ENCODE measurements at places on chromosomes 2 and 18. TPM values are rescaled to one million over a fixed set of nuclear protein-coding genes. Genes with fewer than 3 reads are reported as not detected.

GRCh38 chr18:54852780-54853675 is 24.8 kb downstream of the RAB27B start:
- no peak for DNase-seq

The TBR1 gene
- total RNA-seq = not detected

GRCh38 chr2:64866797-64867196 is 122.4 kb upstream of the SLC1A4 start:
- no peak for DNase-seq

DNA sequence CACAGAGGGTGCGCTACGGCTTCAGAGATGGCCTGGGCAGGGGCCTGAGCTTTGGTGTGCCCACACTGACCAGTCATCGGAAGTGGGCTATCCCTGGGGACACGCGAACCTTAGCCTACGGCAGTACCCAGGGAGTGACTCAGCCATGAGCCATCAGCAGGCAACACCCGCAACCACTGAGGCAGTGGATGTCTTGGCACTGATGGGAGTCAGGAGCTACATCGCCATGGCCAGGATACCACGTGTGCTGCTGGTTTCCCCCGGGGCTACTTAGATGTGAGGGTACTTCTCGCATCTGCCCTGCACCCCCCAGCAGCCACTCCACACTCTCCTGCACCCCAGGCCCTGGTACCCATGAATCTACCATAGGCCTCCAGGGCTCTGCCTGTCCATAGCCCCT is 12.8 kb upstream of the HPCAL1 start:
- DNase-seq = no peak

GRCh38 chr2:7378591-7378990 is 461.4 kb downstream of the RNF144A start:
- no peak for DNase-seq

The LBX2 gene
- 1.1 TPM for total RNA-seq

GRCh38 chr2:109134741-109135358 is 5.8 kb downstream of the SH3RF3 start:
- no peak for DNase-seq

DNA sequence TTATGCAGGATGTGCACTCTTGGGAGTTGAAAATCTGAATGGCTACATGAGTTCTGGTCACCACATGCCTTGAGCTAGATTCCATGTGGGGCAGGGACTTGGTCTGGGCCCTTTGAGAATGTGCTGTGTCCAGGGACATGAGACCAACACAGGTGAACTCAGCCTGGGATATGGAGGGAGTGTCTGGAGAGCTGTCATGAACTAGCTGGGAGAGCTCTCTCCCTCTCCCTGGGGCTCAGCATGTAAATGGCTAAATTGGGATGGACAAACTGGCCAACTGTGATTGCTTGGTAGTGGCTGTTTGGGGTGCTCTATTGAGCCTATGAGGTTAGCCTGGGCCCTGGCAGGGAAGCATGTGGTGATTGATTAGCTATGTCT is 105.1 kb upstream of the HS6ST1 start:
- DNase-seq = peak; percentile 9

DNA sequence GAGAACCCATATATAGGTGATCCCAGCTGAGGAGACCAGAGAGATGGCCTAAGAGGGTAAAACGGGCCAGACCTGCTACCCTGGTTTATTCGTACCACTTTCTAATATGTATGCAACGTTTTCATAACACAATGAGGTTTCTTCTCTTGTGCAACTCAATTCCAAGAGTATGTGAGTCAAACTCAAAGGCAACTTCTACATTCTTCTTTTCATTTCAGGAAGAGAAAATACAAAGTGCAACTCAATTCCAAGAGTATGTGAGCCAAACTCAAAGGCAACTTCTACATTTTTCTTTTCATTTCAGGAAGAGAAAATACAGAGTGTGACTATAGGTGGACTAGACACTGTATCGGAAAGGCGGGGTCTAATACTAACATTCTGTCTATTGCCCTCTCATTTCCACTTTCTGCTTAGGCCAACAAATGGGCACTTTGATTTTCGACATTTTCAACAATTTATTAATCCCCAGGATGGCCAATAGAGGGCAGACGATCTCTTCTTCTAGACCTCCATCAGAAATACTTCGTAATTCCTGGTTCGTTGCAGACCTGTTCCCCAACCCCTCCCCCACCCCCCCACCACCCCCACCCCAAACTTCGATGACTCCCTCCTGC is 3.7 kb upstream of the CRIM1 start:
- no peak for DNase-seq

DNA sequence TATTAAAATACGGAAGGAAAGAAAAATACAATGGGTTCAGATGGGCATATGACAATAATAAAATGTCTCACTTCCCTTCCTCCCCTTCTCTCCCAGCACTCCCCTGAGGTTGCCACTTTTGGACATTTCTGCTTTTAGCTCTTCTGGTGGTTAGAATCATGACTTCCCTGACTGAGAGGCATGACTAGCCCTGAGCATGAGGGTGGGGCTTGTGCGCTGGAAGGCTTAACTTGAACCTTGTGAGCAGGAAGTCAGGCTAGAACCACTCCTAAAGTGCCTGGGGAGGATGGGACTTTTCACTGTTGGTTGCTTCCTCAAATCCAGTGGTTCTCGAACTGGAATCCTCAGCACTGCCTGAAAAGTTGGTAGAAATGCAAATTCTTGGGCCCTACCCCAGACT is 19.7 kb upstream of the ARHGAP25 start:
- no peak for DNase-seq

The ZNF385B gene
- 0.22 TPM for total RNA-seq

- DNase-seq = peak; percentile 50
These were observed 392 bp downstream of the ST8SIA3 start for GRCh38 chr18:57352761-57353136.

- no peak for DNase-seq
These were observed 4.7 kb upstream of the GLS start for GRCh38 chr2:190875891-190876290.

The SIX3 gene
- 0.23 TPM for total RNA-seq
